ENCODE measurements at places on chromosomes 5 and 9.

DNA sequence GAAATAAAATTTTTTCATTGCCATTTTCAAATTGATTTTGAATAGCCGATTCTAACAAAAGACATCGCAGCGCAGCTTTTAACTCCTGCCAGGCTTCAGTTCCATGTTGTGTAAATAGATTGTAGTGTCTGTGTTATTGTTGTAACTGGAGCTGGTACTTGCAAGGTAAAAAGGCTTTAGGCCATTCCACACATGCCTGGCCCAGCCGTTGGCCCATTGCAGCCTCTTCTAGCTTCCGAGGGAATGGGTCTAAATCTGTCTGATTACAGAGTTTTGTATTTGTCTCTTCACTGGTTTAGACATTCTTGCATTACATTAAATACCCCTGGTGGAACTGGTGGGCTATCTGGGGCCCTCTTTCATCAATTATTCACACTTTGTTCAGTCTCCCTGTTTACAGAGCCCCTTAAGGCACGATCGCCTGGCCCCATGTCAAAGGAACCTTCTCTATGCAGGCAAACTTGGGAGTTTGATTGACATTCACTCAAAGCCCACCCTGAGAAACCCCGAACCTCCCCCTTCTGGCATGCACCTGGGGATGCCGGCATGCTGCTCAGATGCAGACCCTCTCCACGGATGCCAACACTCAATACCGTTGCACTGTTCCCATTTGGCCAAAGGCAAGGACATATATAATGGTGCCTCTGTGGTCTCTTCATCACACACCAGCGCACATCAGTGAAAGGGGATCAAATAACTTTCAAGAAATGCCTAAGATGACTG is 281.7 kb upstream of the IRX2 start:
- no peak for DNase-seq

- no peak for DNase-seq
These were observed 38.7 kb downstream of the VCAN start for GRCh38 chr5:83510260-83510659.

DNA sequence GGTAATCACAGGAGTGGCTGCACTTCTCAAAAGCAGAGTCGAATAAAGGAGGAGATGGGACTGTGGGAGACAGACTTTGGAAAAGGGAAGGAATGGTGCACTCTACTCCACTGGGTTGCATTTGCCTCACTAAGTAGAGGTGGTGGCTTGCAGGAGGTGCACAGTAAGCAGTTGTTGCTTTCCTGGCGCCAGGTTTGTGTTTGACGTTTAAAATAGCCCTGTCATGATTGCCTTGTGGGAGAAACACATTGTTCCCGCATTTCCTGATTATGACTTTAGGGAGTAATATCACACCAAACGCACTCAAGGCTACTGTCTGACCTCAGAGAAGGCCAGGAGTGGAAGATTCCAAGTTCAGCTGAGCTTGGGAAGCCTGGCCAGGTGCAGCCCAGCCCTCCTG is 36.7 kb downstream of the DMRT1 start:
- DNase-seq: no peak

DNA sequence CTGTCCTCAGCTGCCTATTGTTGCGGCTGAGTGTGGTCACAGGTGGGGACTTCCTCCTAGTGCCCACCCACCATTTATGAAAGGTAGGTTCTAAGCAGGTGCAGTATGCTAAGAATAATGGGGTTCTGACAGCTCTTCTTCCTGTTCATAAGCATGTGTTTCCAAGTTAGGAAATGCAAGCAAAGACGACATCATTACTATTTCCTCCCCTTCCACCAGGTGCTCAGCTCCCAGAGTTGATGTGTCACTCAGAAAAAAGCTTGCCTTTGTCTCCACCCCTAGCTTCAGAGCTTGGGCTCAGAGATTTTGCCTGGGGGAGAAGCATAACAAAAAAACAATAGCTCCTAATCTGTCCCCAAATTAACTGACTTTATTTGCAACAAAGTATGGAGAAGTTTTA is 1076.7 kb downstream of the NR2F1-AS1 start:
- no peak for DNase-seq

- DNase-seq: no peak
These were observed 17.9 kb downstream of the NIPAL4 start for GRCh38 chr5:157477814-157478494.

DNA sequence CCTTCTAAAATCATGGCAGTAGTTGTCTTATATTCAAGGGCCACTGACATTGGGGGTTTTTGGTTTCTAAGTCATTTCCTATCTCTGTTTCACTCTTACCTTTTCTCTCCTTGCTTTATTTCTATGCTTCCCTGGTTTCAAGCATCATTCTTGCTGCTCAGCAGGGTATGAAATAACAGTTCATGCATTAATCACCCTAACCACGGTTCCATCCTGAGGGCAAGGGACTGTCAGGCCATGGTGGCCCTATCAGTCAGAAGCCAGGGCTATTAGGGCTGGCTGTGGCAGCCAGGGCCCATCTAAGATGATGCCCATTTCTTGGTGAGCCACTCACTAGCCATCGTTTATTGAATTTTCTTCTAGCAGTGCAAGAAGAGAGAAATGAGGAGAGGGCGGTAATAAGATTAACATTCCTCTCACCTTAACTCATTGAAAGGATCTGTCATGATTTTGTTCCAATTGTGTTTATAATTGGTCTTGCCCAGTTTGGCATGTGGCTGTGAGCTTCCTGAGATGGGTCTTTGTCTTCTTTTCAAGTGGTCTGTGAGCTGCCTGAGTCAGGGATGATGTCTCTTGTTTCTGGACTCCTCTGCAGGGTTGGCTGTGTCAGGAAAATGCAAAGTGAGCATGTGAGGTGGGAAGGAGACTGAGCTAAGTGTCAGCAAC is 45.2 kb downstream of the CYSTM1 start:
- no peak for DNase-seq

DNA sequence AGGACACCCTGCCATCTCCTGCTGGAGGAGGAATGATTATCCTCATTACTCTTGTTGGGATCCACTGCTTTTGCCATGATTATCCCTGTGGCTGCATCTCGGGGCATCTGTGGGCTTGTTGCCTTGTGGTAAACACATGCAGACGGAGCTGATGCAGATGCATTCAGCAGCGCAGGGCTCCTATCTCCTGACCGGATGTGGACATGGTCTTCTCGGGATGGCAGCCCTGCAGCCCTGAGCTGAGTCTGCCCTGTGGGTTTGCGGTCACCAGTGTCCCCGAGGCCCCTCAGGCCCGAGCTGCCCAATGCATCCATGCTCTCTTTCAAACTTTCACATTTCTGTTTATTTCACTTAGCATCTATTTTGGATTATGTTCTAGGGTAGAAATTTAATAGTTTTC is 250.4 kb upstream of the IRX1 start:
- peak; percentile 42 for DNase-seq

DNA sequence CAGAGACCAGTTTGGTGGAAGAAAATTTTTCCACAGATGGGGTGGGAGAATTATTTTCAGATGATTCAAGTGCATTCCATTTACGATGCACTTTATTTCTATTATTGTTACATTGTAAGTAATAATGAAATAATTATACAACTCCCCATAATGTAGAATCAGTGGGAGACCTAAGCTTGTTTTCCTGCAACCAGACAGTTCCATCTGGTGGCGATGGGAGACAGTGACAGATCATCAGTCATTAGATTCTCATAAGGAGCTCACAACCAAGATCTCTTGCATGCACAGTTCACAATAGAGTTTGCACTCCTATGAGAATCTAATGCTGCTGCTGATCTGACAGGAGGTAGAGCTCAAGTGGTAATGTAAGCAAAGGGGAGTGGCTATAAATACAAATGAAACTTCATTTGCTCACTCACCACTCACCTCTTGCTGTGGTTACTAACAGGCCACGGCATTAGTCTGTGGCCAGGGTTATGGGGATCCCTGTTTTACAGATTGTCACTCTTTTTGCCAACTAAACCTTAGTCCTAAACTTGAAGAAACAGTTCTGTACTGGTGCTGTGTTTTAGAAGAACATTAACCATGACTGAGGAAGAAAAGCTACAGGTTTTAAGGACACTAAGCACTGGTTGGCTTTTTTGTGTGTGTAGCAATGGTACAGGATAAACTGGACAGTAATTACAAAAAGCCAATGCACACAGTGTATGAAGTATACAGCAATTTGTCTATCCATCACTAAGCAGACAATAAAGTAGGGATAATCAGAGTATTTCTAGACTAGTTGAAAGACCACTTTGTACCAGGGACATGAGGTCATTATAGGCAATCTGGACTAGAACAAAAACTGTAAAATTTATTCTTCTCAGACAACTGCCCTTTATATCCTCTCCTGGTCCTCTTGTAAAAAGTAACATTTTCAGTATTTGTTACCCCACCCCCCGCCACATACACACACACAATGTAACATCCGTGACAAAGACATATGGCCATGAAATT is 9.9 kb downstream of the TMEM232 start:
- DNase-seq: no peak

GRCh38 chr9:23551929-23552707 is 273.9 kb downstream of the ELAVL2 start:
- no peak for DNase-seq

DNA sequence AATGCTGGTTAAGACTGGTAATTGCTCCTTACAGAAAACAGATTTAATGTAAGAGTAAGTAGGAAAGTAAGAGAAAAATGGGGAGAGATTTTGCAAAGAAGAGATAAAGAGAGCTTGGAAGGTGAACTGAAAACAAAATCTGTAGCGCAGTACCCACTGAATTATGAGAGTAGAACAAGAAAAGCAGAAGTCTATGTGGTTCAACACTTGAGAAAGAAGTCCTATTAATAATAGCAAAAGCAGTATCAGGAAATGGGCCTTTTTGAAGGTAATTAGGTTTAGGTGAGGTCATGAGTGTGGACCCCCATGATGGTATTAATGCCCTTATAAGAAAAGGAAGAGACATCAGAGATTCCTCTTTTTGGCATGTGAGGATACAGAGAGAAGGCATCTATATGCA is 460.6 kb downstream of the CETN3 start:
- DNase-seq: no peak

DNA sequence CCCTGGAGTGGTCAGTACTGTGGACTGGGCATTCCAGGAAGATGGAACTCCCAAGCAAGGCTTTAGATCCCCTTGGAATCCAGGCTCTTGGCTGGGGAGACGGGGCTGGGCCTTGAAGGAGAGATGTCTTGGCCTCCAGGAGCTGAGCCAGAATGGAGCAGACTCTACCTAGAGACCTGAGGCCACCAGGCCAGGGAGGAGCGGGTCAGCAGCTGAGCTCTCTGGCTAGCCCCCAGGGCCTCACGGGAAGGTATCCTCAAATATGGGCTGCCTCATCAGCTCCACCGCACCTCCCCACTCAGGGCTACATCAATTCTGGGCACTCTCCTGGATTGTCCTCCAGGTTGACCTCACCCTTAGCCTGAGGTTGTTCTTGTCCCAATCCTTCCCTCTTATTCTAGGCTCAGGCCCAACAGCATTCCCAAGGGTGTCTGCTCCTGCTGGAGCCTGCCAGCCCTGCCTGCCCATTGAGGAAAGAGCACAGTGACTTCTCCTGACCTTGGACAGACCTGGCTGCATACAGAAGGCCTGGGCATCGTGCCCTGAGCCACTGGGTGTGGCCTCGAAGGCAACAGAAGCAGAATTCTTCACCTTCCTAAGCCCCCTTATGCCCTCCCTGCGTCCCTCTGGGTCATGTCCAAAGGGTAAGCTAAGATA is 3.0 kb upstream of the PDLIM4 start:
- DNase-seq: peak; percentile 35

- DNase-seq: no peak
These were observed 176.5 kb upstream of the FBN2 start for GRCh38 chr5:128714551-128714950.

GRCh38 chr9:115198001-115198400 is 80.0 kb upstream of the TNC start:
- DNase-seq: peak; percentile 92

DNA sequence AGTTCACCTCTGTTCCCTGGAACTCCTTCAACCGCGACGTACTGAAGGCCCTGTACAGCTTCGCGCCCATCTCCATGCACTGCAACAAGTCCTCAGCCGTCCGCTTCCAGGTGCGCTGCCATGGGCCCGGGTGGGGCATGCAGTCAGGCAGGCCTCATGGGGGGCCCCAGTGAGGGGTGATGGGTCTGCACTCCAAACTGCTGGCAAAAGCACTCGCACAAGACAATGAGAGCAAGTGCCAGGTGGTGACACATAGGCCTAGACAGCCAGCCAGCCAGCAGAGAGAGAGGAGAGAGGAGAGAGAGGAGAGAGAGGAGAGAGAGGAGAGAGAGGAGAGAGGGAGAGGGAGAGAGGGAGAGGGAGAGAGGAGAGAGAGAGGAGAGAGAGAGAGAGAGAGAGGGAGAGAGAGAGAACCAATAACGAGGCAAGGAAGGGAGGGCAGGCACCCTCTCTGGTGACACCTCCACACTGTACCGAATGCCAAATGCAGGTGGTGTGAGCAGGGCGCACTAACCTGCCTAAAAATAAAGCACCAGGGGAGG is 21.0 kb downstream of the DBH start:
- no peak for DNase-seq

DNA sequence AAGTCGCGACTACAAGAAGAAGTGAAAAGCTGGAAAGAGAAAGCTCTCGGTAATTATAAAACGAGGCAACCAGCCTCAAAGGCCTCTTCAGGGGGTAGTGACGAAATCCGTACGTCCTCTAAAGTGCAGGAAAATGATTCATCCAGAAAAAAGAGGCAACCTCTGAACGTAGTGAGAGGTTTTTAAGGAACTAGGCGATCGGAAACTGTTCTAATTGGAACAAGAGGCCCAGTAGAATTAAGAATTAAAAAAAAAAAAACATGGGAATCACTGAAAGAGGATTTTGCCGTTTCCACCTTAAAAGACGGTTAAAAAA is 1.0 kb downstream of the CSNK1A1 start:
- no peak for DNase-seq

DNA sequence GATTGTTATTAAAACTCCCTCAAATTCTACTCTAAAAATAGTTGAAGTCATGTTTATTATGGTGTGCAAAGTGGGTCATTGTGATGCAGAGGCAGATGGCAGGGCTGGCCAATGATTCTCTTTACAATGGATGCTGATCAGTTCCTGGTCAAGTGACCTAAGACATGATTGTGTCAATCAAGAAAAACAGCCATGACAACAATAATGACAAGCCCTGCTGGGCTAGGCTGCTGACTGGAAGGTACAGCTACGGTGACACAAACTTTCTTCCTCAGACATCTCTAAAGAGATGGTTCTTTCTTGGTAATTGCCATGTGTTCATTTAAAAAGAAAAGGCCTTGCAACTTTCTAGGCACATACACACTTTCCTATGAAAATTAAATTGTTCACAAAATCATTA is 3.6 kb downstream of the SLC24A2 start:
- DNase-seq: no peak
